AML-193 (cell line): ENCODE measurements at places on chromosomes 2 and 18.
A peak's percentile ranks its signal among the peaks of the same experiment; 100 is the strongest.

GRCh38 chr2:204177977-204178522 lies 241.5 kb downstream of the ICOS start:
- peak; percentile 26 for DNase-seq

- no peak for DNase-seq
Observed at GRCh38 chr2:47487498-47487875, 84.5 kb downstream of the MSH2 start.

GRCh38 chr2:66574701-66575624 lies 140.0 kb downstream of the MEIS1 start:
- no peak for DNase-seq

DNA sequence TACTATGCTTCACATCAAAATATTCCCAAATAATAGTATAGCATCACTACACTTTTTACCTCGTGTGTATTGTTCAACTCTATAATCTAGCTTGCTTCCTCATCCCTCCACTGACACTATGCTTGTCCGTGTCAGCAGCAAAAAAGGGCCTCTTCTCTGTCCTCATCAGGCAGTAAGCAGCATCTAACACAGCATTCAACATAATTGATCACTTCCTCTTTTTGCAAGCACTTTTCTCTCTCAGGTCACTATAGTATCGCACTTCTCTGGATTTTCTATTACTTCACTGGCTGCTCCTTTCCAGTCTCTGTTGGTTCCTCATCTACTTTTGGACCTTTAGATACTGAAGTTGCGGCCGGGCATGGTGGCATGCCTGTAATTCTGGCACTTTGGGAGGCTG lies 64.9 kb upstream of the ZSWIM2 start:
- DNase-seq, result no peak

- DNase-seq, result no peak
Observed at GRCh38 chr2:100623033-100623715, 60.4 kb downstream of the PDCL3 start.

DNA sequence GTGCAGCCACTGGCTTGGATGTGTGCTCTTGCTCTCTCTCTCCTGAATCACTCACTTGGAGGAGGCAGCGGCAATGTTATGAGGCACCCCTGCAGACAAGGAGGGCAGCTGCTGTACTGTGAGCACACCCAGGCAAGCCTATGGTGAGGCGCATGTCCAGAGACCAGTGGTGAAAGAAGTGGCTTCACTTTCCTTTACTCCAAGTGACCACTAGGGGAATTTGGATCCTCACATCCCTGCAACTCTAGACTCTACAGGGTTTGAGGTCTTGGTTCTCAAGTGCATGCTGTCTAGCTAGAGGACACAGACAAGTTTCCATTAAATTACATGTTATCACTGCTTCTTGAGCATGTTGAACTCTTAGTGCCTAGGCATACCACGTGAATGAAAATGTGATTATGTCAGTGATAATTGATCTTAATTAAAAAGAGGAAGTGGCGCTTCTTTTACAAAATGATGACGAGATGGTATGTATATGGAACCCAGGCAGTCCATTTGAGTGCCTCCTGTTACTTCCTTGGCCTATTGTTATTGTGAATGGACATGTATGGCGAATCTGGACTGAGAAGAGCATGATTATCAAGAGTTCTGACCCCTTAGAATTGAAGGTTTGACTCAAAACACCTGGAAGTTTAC lies 181.0 kb upstream of the CDH2 start:
- DNase-seq, result no peak

- no peak for DNase-seq
Observed at GRCh38 chr2:144983107-144983506, 463.2 kb upstream of the ZEB2 start.

GRCh38 chr2:2698182-2699120 lies 367.4 kb upstream of the MYT1L start:
- peak; percentile 5 for DNase-seq

GRCh38 chr2:119011162-119011909 lies 69.3 kb downstream of the MARCO start:
- DNase-seq, result no peak

DNA sequence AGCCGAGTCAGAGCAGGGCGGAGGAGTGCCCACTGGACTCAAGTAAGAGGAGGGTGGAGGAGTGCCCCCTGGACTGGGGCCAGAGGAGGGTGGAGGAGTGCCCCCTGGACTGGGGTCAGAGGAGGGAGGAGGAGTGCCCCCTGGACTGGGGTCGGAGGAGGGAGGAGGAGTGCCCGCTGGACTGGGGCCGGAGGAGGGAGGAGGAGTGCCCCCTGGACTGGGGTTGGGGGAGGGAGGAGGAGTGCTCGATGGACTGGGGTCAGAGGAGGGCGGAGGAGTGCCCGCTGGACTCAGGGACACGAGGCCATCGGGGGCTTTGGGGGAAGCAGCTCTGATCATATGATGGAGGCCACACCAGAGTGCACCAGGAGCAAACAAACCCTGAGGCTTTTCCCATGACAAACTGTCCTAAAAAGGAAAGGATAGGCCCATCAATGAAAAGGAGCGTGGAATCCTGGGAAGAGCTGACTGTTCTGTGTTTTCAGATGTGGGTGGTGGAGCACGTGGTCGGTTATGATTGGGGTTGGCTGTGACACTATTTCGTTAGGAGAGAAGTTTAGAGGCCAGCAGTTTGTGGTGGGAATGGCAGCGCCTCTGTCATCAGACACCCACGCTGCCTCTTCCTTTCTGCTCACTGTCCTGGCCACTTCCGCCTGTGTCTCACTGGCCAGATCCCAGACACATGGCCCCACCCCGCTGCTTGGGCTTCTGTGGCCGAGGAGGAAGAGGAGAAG lies 24.5 kb upstream of the HPCAL1 start:
- DNase-seq, result peak; percentile 94

DNA sequence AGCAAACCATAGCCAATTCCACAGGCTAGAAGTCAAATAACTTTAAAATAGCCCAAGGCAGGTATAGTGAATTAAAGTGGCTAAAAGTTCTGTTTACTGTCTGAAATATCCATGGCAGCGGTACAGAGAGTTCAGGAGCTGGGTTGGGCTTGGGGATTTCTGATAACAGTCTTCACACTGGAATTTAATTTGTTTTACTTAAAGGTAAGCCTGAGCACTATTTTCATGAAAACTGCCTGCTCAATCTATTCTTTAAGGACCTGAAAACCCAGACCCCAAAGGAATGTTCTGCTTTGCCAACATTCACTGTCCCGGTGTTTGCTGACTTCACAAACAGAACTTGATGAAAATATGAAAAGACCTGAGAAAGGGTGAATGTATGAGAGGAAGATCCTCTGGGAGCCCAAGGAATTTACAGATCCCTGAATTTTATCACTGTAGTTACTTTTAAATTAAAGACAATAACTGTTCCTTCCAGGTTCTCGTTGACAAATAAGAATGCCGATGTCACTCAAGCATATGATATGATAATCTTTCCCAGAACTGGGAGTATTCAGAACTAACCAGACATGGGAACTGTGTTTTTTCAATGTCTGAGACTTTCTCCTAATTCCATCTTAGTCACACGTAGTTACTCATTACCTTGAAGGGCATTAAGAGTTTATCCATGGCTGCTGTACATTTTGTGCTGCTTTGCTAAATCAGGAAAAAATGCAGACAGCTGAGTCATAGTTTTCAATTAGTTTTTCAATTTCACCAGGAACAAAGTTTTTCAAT lies 28.3 kb upstream of the ITGB6 start:
- no peak for DNase-seq

DNA sequence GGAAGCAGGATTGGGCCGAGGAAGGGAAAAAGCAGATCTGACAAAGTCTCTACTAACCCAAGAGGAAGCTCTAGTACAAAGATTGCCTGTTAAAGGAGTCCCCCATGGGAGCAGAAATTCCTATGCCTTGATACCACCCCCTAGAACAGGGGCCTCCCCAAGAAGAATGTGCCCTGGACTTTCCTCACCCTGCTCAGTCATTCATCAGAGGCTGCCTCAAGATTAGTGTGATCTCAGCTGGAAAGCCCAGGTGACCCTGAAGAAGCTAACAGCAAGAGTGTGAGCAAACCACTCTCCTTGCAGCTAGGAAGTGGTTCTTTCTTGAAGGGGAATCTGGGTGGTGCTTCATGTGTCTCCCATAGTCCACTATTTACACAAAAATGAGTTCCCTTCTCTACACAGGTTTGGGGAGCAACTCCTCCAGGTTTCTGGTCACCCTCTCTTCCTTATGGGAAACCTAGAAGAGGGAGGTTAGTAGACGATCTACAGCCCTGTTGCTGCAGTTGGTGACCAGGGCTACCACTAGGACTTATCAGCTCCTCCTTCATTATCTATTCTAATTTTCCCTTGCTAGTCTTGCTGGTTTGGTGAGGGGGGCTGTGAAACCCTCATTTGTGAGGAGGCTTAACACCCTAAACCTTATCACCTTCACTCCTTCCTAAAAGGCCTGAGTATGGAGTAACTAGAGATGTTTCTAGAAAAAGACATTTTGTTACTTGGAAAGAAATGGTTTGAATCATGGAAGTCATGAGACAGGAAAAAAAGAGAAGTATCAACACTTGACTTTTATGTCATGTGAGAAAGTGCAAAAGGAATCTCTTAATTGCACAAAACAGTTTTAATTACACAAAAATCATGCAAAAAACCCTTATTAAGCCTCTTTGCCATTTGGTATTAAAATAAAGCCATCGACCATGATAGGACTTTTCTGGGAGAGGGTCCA lies 2.9 kb upstream of the WDR7 start:
- no peak for DNase-seq

GRCh38 chr2:12304564-12305171 lies 412.1 kb upstream of the TRIB2 start:
- no peak for DNase-seq

DNA sequence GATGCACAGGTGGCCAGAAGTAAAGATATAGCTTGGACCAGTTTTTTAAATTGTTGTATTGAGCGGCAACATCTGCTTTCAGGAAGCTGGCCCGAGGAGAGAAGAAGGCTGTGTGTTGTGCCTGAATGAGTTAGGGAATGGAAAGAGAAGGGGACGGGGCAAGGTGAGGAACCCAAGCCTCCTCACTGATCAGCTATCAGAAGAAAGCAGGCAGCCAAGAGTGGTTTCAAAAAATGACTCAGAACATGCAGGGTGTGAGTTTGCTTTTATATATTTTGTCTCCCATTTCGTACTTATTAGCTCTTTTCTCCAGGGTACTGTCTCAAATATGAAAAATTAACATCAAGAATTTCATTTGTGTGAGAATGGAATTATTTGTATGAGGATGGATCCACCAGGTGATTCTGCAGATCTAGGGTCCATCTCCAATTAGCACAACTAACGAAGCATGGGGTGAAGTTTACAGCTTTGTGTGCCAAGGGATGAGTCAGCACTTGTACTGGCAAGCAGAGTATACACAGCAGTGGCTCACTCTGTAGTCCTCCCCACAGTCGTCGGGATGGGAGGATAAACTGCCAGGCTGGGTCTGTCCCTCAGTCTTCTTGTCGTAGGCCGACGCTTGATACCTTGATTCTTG lies 175.7 kb downstream of the PIEZO2 start:
- DNase-seq, result no peak

- no peak for DNase-seq
Observed at GRCh38 chr2:6951046-6951445, 33.8 kb downstream of the RNF144A start.

DNA sequence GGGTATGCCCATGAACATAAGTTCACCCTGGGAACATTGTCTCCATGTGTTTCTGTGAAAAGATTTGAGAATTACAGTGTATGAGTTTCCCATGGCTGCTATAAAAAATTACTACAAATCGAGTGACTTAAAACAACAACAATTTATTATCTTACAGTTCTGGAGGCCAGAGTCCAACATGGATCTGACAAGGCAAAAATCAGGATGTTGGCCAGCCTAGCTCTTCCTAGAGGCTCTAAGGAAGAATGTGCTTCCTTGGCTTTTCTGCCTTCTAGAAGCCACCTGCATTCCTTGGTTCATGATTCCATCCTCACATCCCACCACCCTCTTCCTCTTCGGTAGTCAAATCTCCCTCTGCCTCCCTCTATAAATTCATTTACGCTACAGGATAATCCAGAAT lies 38.6 kb downstream of the FAM124B start:
- DNase-seq, result no peak

DNA sequence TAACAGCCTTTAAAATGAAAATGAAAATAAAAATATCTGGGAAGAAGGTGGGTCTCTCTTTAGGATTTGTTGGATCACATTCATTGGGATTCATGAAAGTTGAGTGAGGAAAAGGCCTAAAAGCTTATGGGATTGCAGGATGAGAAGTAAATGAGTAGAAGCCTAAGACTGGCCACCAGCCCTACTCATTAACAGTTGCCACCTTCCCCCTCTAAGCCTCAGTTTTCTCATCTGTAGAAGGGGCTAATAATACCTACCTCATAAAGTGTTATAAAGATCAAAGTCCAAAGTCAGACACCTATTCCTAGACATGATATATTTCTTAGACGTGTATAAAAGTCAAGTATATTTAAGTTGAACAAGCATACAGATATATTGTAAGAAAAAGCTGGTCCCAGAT lies 23.8 kb downstream of the RDH14 start:
- no peak for DNase-seq

GRCh38 chr18:48868468-48869466 lies 82.0 kb downstream of the SMAD7 start:
- DNase-seq, result no peak

DNA sequence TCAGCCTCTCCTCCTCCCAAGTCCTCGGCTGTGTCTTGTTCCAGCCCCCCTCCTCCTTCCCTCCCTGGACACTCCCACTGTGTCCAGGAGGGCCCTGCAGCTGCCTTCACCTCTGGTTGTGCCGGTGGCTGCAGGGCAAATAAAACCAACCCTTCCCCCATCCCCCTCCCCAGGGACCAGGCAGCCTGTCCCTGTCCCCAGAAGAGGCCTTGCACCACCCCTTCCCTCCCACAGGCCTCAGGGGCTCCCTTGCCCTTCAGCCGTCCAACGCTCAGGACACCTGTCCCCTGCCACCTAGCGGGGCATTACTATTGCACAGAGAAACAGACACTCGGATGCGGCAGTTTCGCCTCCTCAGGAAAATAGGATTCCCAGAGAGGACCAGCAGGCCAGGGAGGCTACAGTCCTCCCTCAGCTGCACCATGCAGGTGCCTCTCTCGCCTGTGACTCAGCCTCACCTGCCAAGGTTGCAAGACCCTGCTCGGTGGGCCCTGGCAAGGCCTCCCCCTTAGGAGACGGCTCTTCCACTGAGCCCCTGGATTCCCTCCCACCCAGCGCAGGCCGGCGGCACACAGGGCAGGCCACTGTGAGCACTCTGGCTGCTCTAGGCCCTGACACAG lies 5.5 kb upstream of the GPC1 start:
- DNase-seq, result no peak

GRCh38 chr2:20611077-20611843 lies 39.6 kb downstream of the HS1BP3 start:
- no peak for DNase-seq

DNA sequence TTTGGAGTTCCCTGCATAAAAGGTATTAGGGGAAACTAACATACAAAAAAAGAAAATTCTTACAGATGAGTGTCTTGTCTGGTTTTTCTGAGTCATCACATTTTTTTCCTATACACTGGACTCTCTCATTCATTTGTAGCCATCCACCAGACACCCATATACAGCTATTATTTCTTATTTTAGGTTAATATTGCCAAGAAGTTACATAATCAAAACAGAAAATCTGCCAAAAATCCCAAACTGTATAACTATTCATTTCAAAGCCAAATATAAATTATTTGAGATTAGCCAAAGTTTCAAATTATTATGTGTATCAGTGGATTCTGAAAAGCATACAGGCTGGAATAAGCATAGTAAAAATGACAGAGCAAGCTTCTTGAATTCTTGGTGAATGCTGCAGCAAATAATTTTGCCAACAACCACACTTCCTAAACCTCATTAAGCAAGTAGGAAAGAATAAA lies 191.2 kb downstream of the NCKAP5 start:
- no peak for DNase-seq
